Activated T-helper 9 cell treated with anti-CD3 and anti-CD28 coated beads, Interleukin-2, amount 50 U/mL, for 16 hours (primary cell): ENCODE measurements at places on chromosomes 12 and 14.
A peak's percentile ranks its signal among the peaks of the same experiment; 100 is the strongest.

DNA sequence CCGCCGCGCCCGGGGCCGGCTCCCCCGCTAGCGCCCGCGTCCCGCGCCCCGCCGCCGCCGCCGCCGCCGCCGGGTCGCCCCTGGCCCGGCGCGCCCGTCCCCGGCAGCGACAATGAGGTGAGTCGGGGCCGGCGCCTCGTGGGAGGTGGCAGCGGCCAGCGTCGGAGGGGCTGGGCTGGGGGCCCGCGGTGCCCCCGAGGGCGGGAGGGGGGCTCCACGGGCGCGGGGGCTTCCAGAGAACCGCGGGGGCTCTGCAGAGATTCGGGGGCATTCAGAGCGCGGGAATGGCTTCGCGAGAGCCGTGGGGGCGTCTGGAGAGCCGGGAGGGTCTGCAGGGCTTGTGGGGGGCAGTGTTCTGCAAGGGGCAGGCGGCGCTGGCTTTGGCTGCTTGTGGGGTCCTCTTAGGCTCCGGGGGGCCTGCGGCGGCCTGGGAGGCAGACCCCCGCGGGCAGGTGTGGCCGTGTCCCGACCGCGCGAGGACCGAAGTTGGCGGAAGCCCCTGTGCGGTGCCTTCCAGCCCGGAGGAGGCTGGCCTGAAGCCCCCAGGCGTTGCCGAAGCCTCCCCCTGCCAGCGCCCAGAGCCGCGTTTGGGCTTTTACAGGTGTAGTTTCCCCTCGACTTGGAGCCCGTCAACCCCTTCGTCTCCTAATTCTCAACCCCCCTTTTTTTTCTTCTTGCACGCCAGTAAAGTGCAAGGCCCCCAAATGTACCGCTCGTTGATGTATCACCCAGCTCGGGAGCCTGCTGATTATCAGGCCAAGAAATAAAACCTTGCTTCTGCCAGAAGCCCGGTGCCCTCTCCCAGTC lies 93.1 kb upstream of the EVL start:
- DNase-seq = peak; percentile 2

DNA sequence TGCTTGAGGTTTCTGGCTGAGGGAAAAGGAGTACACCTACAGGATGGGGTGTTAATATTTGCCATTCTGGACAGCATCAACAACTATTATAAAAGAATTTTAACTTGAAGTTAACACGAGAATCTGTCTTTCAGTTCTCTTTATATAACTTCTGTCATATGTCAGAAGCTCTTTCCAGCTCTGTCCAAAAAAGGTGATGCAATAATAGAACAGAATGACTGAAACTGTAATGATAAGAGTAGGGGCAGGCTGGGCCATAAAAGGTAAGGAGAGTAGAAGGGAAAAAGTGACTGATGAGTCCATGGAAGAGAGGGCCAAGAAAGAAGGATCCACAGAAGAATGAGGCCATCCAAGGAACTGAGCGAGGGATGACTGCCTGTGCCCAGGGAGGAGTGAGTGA lies 966.7 kb upstream of the FBXO33 start:
- no peak for DNase-seq

GRCh38 chr12:76694369-76694768 lies 69.5 kb upstream of the ZDHHC17 start:
- no peak for DNase-seq

GRCh38 chr12:24905431-24905830 lies 43.5 kb downstream of the BCAT1 start:
- no peak for DNase-seq

DNA sequence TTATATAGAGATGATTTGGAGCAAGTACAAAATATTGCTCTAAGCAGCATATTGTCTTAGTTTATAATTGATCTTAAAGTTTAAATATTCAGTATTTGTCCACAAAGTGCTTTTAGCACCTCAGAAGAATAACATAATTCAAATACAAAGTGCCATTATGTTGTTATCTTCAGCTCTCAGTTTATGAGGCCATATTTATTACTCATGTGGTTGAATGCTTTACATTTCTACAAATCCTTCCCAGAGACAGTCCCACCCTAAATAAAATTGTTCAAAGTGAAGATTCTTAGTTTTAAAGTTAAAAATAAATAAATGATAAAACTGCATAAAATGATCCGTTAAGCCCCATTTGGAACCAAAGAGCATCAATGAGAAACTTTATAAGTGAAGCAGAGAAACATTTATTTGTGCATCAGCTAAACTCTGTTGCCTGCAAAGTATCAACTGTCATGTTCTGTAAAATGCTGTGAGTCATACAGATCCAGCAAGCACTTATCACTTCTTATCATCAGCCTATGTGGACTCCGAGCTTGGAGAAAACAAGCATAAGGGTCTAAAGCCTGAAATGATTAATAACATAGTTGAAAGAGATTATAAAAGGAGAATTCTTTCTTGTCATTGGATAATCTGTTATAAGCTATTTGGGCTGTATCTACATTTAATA lies 218.9 kb downstream of the ADAMTS20 start:
- no peak for DNase-seq

DNA sequence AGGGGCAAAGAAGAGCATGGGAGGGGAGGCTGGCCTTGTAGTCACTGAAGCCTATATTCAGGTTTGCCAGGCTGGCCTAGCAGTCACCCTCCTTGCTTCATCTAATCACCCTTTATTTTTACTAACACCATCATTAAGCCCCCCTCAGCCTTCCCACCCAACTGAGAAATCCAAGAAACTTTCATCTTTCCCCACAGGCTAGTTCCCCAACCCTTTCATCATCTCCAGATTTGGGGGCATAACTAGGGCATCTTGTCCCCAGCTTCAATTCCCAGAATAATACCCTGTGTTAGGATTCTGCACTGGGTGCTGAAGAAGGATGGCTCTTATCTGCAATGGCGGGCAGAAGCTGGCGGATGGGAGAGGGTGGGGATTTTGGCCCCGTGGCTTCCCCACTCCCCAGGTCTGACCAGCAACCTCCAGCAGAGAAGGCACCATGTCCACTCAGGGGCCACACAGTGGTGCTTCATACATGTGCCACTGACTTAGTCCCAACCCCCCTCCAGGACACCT lies 6.9 kb downstream of the PCK2 start:
- DNase-seq = no peak

DNA sequence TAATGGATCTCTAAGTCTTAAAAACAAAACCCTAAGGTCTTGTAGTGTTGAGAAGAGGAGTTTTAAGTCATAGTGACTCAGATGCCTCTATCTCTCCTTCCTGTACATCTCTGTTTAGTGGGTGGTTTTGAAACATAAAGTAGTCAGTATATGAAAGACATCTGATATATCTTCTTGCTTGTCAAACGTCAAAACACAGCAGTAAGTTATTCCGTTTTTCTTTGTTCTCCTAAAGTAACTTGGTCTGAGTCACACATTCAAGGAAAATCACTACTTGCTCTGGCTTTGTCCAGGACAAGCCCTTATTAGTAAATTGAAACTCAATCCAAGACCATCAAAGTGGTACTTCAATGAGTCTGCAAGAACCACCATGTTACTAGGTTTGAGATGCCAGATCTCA lies 1172.5 kb downstream of the BCL11B start:
- DNase-seq = no peak

DNA sequence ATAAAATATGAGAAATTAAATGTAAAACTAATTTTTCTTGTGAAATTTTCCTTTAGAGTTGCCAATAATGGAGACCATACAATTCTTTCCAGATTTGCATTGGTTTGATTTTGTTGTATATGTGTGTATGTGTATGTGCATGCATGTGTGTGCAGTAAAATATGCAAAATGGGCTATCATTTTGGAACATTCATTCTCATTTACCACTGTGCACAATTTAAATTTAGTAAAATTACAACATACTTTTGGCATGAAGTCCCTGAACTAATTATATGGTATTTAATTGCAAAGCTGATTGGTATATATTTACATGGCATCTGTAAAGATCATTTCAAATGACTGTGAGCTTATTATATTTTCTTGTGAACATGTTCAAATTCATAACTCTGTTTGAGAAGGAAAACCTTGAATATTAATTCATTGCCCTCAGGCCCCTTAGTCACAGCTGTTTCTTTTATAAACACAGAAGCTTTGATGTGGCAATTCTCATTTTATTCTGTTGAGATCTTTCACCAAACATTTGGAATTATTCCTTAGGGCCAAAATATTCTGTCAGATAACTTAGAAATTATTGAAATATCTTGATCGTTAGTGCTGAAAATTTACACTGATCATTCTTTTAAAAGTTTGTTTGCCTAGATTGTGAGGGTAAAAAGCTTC lies 17.6 kb downstream of the KERA start:
- no peak for DNase-seq

- DNase-seq = no peak
These were observed 87.2 kb downstream of the TSPAN8 start for GRCh38 chr12:71070416-71071128.

DNA sequence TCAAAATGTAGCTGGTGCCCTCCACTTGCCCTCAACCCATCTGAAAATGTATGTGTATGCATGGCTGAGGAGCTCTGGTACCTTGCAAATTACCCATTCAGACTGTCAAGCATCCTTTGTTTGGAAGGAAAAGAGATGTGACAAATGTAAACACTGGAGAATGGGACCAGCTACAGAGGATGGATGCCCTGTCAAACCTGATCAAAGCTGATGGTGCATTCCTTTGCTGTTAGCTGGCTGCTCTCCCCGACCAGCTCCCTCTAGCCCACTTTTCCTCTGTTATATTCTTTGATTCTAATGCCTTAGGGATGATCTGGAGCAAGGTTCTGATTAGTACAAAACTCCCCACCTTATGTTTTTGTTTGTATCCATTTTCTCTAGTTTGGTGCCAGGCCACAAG lies 310.3 kb downstream of the C12orf75 start:
- DNase-seq = no peak

GRCh38 chr14:47746986-47747385 lies 71.6 kb upstream of the MDGA2 start:
- no peak for DNase-seq

GRCh38 chr12:5665615-5666014 lies 233.7 kb downstream of the NTF3 start:
- DNase-seq = no peak

DNA sequence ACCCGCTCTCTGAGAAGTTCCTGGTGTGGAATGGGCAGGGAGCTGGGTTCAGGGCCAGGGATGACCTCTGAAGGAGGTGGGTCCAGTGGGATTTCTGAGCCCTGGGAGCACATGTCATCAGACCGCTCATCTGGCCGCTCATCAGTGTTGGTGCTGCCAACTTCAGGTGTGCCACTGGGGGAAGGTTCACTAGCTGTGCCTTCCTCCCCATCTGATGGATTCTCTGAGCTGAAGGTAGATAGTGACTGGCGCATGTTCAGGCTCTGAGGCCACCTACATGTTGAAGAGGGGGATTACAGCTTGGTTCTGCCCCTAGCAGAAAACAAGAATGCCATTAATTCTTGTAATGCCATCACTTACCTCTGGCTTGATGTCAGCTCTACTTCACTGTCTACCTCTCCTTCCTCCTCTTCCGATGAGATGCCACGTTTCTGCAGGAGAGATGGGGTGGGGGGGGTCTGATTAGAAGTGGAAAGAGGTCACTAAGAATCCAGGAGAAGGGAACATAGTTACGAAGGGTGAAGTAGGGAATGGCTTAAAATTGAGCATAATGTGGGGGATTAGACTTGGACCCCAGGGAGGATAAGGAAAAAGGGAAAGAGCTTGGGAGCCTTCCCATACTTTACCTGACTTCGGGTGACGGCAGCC lies 17.2 kb downstream of the MAP3K12 start:
- DNase-seq = no peak

DNA sequence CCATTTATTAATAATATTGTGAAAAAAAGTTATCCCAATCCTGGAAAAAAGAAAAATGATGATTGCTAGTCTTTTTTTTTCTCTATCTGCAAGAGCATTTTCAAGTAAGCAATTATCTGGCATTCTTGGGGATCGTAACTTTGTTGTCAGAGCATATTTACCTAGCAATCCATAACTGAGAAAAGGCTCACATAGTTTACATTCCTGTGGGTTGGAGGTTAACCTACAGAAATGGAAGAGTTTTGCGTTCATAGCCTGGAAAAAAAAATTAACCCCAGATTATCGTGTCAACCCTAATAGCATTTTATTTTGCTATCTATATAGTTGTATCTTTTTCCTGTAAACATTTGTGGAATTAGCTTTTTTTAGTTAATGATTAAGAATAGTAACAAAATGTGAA lies 292.3 kb downstream of the DAD1 start:
- DNase-seq = no peak

- no peak for DNase-seq
These were observed 57.3 kb downstream of the ETV6 start for GRCh38 chr12:11706509-11707379.

- no peak for DNase-seq
These were observed 948.1 kb downstream of the NRXN3 start for GRCh38 chr14:79118291-79118690.

GRCh38 chr14:96090441-96091148 lies 51.4 kb downstream of the C14orf132 start:
- DNase-seq = no peak

DNA sequence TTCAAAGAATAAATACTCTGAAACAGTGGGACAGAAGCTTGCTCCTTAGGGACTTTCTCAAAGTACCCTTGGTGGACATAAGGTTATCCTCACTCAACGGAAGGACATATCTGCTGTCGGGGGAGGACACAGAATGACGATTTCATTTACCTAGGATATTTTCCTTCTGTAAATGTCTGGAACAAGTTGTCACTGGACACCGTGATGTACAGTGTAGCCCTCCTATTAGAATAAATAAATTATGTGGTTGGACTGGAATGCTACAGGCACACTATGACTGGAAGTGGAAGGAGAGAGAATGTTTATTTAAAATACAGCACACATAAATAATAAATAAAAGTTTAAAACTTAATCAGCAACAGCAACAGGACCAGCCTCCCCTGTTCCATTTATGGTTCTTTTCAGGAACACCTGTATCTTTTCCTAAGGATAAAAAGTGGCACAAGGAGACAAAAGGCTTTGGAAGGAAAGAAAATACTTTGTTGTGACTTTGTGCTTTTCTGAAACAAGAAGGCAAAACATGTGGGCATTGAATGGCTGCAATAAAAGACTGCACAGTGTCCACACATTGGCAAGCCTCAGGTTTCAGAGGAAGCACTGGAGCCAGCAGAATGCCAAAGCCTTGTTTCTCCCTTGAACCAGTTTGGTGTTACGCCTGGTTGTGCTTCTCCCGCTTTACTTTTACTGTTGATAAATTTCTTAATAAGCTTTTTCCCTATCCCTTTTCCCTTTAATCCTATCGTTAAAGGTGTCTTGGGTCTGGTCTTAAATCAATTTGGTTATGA lies 36.8 kb downstream of the FGD4 start:
- DNase-seq = no peak

GRCh38 chr14:99333841-99334635 lies 62.0 kb upstream of the BCL11B start:
- DNase-seq = no peak

GRCh38 chr12:14225064-14225463 lies 140.4 kb upstream of the ATF7IP start:
- DNase-seq = no peak

DNA sequence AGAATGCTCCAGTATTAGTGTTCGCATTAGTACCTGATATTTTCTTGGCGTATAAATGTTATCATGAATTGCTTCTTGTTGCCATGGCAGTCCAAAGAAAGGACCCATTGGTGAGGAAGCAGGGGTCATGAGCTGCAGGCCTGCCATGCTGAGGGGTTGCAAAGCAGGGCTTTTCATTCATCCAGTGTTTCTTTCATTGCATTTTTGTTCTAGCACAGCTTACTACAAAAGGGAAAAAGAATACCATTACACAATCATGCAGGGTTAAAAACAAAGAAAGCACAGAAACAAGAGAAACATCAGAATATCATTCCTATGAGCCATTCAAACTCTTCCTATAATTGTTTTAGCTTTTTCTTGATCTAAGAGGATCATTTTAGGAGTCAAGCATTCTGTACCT lies 24.0 kb downstream of the DICER1 start:
- DNase-seq = no peak

GRCh38 chr12:4829161-4829792 lies 80.4 kb upstream of the KCNA1 start:
- no peak for DNase-seq
